ENCODE measurements at places on chromosomes 11 and 22.

DNA sequence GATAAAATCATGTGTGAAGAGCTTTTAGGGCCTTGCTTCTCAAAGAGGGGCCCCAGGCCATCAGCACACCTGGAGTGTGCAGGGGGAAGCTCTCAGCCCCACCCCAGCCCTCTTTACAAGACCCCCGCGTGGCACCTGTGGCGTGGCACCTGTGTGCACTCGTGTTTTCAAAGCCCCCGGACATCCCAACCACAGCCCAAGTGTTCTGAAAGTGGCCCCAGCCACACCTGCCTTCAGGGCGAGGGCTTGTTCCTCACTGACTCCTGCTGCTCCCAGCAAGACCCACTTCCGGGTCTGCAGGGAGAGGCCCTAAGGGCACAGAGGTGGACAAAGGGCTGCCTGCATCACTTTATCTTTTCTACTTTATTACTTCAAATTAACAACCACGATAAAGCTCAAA is 17.5 kb upstream of the TMEM184B start:
- no peak for DNase-seq

- DNase-seq = no peak
These were observed 64.5 kb downstream of the MPPED1 start for GRCh38 chr22:43476341-43476740.

DNA sequence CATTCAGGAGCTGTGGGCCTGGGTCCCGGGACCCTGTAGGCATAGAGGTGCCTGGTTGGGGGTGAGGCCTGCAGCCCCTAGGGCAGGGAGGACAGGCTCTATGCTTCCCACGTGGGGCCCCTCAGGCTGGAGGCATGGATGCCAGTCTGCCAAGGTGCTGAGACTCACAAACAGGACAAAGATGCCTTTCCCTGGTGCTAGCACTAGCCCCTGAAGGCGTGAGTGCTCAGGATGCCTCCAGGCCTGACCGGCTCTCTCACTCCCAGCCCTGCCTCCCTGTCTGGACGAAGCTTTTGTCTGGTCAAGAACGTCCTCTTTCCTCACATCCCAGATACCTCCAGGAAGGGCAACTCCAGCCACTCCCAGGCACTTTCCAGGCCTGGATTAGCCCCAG is 2.1 kb downstream of the CDC42BPG start:
- DNase-seq = no peak

DNA sequence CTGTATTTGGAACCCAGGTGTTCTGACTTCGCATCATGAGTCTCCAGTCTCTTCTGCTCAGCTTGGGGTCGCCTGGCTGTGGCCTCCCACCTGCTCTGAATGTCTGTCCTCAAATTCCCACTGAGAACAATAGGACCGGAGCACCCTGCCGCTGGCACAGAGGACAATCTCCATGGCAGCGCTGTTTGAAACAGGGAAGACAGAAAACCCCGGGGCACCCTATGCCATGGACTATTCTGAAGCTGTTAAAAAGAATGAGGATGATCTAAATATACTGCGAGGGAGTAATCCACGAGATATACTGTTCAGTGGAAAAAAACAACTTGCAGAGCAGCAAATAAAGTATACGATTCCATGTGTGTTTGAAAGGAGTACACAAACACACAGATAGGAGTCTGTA is 415.6 kb upstream of the NARS2 start:
- no peak for DNase-seq

- DNase-seq = no peak
These were observed 33.7 kb downstream of the SHISAL1 start for GRCh38 chr22:44279069-44279360.

- no peak for DNase-seq
These were observed 157.6 kb downstream of the FCHSD2 start for GRCh38 chr11:72984453-72985077.

DNA sequence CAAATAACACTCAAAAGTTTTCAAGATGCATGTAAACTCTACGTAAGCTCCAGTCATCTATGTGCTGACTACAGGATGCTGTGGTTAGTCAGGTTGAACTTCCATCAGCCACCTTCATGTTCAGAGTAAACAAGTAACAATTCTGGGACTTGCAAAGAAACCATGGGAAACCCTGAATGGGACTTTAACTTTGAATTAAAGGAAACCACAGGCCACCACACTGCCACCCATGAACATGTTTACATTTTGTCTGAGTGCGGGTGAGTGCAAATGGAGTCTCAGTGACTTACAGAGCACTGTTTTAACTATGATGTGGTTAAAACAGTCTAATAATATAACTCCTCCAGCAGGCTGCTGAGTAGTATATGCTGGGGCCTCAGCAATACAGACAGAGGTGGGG is 12.9 kb upstream of the SYTL2 start:
- DNase-seq = peak; percentile 36

- DNase-seq = no peak
These were observed 33.4 kb downstream of the AMBRA1 start for GRCh38 chr11:46560300-46560991.

GRCh38 chr11:20056950-20057943 is 103.0 kb downstream of the DBX1 start:
- no peak for DNase-seq

GRCh38 chr11:17864478-17864941 is 129.9 kb downstream of the KCNC1 start:
- DNase-seq = no peak

DNA sequence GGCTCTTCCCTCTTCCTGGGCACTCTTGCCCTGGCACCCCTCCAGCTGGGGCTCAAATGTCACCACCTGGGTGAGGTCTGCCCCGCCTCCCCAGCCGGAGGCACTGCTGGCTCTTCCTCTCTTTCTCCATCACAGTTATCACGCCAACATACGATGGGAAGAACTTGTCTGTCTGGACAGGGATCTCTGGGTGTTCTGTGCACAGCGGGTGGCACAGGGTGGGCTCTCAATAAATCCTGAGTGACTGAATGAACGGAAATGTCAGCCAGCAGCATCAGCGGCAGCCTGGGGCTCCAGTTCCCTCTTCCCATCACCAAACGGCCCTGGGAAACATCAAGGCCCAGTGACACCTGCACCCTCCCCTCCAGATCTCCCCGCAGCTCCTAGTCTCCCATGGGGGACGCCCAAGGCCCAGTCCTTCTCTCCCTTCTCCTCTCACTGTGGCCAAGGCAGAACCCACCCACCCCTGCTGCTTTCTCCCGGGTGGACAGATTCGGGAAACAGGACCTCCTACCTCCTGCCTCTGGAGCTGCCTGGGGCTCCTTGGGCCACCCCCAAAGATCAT is 440 bp upstream of the SLC25A45 start:
- DNase-seq = no peak

GRCh38 chr11:129960216-129961214 is 42.1 kb downstream of the PRDM10 start:
- DNase-seq = no peak

DNA sequence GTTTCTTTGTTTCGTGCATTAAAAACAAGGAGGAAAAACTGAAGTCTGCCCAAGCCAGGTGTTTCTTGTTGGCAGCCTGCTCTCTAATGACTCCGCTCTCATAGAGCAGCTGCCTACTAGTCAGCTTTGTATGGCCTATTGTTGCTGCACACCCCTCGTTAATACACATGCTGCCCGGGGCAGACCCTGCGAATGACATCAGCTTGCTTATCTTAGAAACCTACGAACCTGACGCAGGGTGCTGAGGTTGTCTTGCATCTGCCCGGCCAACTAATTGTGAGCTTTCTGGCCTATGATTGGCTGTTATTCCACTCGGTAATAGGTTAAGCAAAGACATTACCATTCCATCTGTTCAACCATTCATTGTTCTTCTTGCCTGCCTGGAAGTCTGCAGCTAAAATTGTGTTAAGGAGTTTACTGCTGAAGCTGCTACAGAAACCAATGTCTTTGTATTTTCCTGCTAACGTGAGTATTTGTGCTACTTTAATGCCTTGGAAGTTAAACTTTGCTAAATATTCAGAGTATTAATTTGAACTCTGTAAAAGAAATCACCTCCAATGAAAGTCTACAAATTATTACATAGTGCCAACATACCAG is 37.5 kb downstream of the ZC3H12C start:
- no peak for DNase-seq

DNA sequence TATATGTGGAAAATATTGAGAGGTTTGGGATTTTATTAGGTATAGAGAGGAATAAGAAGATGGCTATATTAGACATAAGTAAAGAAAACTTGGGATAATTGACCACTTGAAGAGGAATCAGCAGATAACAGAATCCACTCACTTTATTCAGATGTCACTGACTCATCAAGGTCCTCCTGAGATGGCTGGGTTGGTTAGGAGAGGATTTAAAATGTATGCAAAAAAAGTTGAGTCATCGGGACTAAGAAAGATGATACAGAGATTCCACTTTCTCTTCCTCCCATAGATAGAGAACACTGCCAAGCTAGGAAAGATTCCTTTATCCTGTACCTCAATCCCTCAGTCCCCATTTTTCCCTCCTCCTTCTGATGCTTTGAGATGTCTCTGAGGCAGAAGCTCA is at the start of gene OR6A2:
OR6A2 (minus strand) TSS at position 288 of the 400 bp plus-strand sequence. CDS start 3,981 bp downstream, outside the sequence.
- DNase-seq = no peak

- DNase-seq = no peak
These were observed at the start of gene IZUMO1R for GRCh38 chr11:94303966-94304958. IZUMO1R (plus strand) TSS chr11:94304580; CDS start chr11:94305637, 1,057 bp downstream.

DNA sequence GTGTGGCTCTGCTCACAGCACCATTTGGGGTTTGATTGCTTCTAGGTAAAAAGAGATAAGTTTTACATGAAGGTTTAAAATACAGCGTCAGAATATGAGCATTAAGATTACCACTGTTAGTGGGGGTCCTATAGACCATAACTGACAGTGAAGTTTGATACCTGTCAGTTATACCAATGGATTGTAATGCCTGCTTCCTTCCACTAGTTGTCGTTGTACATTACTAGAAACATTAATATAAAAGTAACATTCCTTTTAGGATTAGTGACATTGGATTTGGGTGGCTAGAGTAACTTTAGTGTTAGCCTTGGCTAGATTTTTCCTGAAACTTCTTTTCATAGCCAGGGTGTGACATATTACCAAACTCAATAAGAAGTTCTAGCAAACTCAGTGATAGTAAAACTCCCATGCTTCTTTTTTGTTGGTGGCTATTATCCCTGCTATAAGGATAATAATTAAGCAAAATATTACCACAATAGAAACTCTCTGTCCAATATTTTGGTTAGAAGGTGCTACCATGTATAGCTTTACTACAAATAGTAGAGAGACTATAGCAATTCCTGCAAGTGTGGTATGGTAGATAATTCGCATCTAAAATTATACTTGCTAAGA is 57.1 kb downstream of the FAM181B start:
- DNase-seq = no peak

- DNase-seq = no peak
These were observed 17.6 kb downstream of the F2 start for GRCh38 chr11:46736615-46737014.

GRCh38 chr11:1665313-1665712 is 31.7 kb upstream of the KRTAP5-6 start:
- no peak for DNase-seq

GRCh38 chr11:45927684-45928413 is 5.4 kb downstream of the LARGE2 start:
- no peak for DNase-seq

DNA sequence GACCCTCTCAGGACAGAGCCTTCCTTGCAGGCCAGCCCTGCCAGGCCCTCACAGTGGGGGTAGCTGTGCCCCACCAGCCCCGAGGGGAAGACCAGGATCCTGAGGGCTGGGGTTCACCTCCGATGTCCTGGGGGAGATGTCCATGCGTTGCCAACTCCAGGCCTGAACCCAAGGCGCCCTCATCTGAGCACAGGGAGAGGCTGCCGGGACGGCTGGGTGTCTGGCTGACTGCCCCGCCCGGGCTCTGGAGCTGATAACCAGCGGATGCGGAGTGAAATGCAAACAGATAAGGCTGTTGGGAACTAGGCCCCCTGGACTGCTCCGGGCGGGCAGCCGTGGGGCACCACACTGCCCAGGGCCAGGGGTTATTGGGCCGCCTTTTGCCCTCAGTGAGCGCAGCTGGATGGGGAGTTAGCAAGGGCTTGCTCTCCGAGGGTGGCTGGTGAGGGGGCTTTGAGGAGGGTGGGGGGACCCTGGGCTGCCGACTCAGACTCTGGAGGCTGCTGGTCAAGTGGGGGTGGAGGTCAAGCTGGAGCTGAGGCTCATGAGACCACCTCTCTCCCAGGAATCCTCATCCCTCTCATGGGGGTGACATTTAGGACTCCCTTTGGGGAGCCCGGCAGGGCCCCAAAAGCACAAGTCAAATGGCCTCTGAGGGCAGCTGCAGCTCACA is 5.6 kb upstream of the MUC6 start:
- DNase-seq = no peak

DNA sequence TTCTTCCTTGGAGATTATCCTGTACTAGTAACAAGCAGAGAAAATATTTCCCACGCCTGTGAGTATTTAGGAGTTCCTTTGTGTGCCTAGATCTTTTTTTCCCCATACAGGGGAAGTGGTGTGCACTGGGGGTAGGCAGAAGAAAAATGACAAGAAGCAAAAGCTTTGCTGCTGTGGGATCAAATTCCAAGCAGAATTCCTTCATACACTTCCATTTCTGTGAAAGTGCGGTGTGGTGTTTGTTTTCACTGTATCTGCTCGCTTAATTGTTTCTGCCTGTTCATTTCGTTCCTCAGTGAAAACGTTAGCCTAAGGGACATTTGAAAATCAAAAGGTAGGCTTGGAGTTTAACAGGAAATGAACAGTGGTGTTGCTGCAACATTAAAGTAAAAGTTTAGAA is 47.9 kb downstream of the BLID start:
- DNase-seq = no peak

DNA sequence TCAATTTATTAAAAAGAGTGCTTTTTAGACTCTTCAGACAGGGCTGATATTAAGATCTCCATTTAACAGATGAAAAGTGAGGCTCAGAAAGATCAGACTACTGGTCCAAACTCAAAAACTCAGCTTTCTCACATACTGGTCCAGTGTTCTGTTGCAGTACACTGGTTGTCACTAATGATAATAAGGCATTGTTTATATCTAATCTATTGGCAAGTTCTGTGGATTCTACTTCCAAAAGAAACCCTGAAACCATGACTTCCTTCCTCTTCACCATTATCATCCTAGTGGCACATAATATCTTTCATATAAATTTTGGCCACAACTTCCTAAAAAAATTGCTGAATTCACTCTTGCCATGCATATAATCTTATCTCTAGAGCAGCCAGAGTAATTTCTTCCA is 36.9 kb downstream of the F2 start:
- no peak for DNase-seq

DNA sequence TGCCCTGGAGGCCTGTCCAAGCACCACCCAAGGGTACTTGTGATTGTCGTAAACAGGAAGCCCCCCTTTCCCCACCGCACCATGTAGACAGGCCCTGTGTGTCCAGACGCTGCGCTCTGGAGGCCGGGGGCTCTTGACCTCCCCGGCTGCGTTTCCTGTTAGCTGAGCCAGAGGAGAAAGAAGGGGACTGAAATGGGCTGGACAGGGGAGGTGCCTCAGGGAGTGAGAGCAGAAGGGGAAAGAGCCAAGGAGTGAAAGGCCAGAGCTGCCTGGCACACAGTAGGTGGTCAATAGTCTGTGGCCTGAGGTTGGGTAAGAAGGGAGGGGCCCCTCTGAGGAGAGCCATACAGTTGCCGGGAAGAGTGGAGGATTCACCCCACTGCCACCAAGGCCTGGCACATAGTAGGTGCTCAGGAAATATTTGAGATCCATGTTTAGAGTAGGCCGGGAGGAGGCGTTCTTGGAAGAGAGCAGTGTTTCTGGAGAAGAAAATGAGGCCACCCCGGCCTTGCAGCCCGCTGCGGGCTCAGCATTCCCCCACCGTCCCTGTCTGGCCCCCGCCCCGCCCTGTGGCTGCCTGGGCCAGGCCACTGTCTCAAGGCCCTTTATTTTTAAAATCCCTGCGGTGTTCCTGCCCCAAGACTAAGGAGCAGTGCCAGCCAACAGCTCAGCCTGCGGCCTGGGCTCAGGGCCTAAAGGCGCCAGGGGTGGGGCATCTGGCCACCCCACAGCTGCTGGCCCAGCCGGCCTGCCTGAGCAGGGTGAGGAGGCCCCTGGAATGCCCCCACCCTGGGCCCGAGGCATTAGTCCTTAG is 13.6 kb upstream of the CDC42EP1 start:
- no peak for DNase-seq
